Dorsolateral prefrontal cortex (tissue), 122 donors: ENCODE measurements at places on chromosomes 5 and 9.

- DNase-seq: no peak
Measured at GRCh38 chr5:126919566-126919965, 110.8 kb downstream of the MARCHF3 start.

DNA sequence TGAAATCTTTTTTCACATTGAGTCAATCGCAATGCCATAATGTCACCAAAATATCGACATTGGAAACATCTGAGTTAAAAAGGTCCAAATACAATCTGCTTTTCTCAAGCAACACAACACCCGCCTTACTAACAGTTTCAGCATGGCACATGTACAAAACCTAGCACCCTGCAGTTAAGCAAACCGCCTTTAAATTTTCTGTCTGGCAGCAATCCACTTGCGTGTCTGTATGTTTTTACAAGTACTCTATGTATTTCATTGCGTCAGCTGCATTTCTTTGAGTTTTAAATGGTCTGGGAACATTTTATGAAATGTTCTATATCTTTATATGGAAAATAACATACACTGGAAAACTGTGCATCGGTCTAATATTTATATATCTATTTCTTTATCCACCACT is 134.6 kb downstream of the DENND1A start:
- DNase-seq: no peak

- DNase-seq: no peak
Measured at GRCh38 chr5:146068977-146069779, 36.2 kb downstream of the PLAC8L1 start.

DNA sequence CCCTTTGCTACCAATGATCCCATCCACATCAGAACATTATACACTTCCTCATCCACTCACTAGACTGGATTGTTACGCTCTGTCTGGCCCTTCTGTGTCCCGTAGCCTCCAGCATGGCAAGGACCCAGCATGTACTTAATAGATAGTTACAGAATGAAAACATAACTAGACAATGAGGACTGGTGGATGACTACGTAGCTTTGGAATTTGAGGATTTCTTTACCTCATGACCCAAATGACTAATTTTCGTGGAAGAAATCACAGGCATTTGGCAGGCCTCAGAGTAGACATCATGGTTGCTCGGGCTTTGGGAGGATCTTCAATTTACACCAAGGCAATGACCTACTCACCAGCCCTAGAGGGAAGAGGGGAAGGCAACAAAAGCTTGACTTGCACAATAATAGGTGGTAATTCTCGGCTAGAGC is 299.8 kb downstream of the TLE1 start:
- no peak for DNase-seq
